ENCODE measurements at places on chromosomes 3 and 15.

DNA sequence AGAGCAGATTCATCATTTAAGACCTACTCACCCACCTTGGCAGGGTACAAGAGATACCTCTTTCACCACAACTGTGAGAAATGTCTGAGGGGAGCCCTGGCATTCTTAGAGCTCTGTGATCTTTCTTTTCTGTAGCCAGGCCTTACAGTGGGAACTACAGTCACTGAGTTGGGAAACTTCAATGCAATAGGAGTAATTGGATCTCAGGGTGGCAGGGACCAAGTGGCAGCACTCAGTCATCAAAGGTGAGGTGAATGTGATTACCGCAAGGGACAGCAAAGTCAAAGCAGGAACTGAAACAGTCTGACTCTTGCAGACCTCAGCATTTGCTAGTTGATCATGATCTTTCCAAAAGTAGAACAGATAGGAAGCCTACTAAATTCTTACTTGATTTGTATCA lies 7.2 kb upstream of the MCF2L2 start:
- no peak for DNase-seq

GRCh38 chr15:87500240-87500639 lies 756.3 kb downstream of the NTRK3 start:
- no peak for DNase-seq

- DNase-seq = no peak
Measured at GRCh38 chr15:90889313-90889730, 5.0 kb downstream of the FES start.

DNA sequence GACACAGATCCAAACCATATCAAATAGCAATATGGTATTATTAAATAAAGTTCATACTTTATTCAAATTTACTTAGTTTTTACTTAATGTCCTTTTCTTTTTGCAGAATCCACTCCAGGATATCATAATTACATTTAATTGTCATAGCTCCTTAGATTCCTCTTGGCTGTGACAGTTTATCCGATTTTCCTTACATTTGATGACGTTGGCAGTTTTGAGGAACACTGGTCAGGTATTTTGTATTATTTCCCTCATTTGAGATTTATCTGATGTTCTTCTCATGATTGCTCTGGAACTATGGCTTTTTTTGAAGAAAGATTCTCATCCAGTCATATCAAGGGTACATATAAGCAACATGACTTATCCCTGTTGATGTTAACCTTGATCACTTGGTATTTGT lies 198.3 kb upstream of the STAC start:
- no peak for DNase-seq

- DNase-seq = no peak
Measured at GRCh38 chr3:16150285-16150684, 24.2 kb upstream of the GALNT15 start.

DNA sequence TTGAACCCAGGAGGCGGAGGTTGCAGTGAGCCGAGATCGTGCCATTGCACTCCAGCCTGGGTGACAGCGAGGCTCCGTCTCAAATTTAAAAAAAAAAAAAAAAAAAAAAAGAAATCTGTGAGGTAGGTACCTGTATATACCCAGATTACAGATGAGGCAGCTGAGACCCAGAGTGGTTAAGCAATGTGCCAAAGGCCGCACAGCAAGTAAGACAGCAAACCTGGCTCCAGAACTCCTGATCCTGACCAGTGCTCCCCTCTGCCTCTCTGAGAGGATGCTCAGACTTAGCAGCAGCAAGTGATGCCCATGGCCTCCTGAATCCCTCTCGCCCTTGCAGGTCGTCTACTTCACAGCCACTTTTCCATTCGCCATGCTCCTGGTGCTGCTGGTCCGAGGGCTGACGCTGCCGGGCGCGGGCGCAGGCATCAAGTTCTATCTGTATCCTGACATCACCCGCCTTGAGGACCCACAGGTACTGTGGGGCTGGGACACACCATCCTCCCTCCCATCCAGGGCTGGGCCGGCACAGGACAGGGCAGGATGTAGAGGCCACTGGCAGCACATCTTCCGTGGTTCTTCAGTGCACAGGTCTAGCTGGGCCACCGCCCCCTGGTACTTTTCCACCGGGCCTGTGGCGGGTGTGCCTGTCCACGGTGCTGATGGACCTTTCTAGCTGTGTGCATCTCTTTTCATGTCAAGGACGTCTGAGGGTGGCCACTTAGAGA lies 63.9 kb downstream of the SLC6A6 start:
- no peak for DNase-seq

DNA sequence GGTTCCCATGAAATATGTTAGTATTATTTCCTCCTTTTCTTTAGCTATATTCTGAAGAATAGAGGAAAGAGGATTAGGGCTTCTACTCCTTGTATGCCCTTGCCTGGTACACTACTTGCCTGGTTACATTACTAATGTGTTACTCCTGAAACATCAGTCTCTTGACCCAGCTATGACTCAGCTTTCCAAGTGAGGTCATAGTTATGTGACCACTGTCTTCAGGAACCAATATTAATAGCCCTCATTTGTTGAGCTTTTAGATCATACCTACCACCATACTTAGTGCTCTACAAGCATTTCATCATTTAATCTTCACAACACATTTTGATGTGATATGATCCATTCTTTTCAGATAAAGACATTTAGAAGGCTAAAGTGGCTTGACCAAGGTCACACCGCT lies 60.3 kb downstream of the CMSS1 start:
- DNase-seq = peak; percentile 77

DNA sequence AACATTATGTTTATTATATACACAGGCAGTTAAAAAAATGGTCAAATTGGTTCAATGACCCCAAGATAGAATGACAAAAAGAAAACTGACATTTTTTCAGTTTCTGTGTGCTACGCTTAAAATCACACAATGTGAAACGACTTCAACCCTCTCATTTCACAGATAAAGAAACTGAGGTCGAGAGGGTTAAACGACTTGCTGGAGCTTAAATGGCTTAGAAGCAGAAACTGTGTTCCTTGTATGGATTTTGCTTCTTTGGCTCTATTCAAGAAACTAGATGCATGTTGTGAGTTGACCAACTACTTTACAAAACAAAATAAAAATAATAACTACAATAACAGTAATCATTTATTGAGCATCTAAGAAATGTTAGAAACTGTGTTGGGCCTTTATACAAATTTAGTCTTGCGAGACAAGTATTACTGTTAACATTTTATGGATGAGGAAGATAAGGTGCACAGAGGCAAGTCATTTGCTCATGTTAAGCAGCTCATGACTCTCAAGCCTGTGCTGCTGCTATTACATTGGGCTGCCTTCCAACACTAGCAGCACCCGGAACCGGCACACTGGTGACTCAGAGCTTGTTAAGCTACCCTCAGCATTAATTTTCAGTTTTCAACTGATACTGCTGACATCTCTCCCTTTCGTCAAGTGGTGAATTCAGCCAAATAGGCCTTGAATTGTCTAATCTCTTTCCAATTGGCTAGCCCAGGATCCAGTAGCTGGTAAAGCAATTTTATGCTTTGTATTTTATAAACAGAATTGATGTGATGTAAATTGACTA lies 487.6 kb downstream of the NAALADL2 start:
- peak; percentile 44 for DNase-seq

DNA sequence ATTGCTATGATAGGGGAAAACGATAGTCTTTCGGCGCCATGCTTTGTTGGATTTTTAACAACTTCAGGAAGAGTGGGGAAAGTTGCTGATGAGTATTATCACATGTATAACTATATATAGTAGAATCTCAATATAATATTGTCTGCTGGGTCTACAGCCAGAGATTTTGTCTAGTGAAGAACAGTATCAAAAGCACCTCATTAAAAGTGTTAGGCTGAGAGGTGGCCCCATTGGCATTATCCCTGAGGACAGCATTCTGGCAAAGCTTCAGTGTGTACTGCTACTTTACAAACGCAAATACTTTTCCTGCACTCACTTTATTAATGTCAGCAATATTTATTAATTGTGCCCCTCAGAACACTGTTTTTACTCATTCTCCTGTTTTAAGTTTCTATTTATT lies 11.8 kb downstream of the QTRT2 start:
- no peak for DNase-seq

DNA sequence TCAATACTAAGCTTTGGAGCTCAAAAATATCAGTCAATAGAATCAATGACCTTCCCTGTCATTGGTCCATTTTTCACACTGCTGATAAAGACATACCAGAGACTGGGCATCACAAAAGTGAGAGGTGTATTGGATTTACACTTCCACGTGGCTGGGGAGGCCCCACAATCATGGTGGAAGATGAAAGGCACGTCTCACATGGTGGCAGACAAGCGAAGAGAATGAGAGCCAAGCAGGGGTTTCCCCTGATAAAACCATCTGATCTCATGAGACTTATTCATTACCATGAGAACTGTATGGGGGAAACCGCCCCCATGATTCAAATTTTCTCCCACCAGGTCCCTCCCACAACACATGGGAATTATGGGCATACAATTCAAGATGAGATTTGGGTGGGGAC lies 81.9 kb downstream of the ANXA2 start:
- no peak for DNase-seq

DNA sequence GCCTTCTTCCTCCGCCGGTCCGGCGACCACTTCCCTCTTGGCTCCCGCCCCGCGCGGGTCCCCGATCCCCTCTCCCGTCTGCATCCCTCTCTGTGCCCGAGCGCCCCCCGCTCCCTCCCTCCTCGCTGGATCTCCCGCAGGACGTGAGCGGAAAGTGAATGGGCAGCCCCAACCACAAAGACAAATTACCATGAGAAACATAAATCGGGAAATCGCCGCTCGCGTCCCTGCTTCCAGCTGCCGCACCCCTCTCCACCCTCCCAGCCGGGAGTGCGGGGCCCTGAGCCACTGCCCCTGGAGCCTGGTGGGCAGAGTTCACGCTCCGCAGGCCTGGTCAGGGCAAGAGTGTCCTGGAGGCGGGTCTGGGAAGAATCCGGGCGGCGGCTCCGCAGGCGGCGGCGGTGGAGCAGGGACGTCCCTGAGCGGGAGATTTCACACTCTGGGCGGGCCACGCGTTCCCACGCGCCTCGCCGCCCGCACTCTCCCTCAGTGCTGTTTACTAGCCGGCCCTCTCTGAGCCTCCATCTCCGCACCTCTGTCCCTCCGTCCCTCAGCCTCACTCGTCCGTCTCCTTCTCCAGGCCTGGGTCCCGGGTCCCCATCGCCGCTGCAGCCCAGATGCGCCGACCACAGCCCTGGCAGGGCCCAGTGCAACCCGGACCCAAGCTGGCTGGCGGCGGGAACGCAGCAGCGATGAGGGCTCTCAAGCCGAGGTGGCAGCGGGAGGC lies 835 bp downstream of the SEMA5B start:
- no peak for DNase-seq

- DNase-seq = no peak
Measured at GRCh38 chr15:91342097-91342496, 242.0 kb downstream of the SV2B start.

- peak; percentile 86 for DNase-seq
Measured at GRCh38 chr3:58008141-58009025, at the start of gene FLNB. FLNB (plus strand) TSS chr3:58008422; CDS start chr3:58008565, 143 bp downstream.

- DNase-seq = no peak
Measured at GRCh38 chr3:126923423-126923822, 59.5 kb upstream of the PLXNA1 start.

GRCh38 chr15:47390208-47390765 lies 327.0 kb upstream of the SEMA6D start:
- no peak for DNase-seq

- DNase-seq = no peak
Measured at GRCh38 chr3:194314388-194315068, 36.6 kb downstream of the CPN2 start.

- DNase-seq = peak; percentile 71
Measured at GRCh38 chr3:179323197-179324110, 623 bp downstream of the ZNF639 start.

GRCh38 chr3:59845386-59845785 lies 795.6 kb upstream of the CFAP20DC start:
- DNase-seq = no peak

DNA sequence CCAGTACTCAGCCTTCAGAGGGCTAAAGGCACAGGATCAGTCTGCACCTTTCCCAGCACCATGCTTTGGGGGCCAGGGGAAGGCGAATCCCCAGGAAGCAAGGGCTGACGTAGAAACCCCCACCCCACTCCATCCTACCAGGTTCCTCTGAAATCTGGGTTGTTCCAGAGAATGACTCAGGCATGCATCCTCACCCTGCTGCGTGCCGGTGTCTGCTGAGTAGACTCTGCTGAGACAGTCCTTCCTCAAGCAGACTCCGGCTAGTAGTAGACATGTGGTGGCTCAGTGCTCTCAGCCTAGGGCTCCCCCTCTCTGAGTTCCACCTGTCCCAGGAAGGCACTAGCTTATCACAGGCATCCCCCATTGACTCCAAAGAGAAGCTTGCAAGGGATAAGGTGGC lies 9.0 kb downstream of the TMEM43 start:
- no peak for DNase-seq

DNA sequence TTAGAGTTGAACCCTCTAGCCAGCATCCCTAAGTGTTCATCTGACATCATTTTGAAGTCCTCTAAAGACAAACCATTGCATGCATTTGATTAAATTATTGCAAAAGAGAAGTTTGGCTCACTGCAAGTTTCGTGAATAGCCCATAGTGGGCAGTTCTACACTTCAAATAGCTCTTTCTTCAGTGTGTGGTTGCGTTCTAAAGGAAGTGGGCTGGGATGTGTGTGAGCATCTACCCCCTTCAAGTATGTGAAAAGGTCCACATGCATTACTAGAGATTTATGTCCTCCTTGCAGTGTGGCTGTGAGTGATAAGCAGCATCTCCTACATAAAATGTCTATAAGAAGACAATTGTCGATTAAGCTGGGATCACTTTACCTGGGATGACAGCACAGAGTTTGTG lies 54.6 kb downstream of the SST start:
- DNase-seq = no peak

- DNase-seq = no peak
Measured at GRCh38 chr3:126050626-126051025, 33.3 kb downstream of the SLC41A3 start.

GRCh38 chr15:66387163-66388042 lies 691 bp downstream of the MAP2K1 start:
- DNase-seq = peak; percentile 58

DNA sequence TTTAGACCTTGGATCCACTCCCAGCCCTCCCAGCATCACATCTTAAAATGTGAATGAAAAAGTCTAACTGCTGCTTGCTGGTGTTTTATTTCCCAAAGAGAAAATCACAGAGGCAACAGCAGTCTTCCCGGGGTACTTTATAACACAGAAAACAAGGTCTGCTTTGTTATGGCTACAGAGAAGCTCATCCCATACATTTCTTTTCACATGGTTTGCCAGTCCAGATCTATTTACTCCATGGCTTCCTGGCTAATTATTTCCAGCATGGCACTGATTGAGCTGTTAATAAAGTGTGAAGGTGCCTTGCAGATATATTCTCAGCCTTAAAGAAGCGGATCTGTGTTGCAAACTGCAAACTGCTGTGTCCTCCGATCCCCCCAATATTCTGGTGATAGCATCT lies 466.1 kb upstream of the CFAP20DC start:
- DNase-seq = no peak

DNA sequence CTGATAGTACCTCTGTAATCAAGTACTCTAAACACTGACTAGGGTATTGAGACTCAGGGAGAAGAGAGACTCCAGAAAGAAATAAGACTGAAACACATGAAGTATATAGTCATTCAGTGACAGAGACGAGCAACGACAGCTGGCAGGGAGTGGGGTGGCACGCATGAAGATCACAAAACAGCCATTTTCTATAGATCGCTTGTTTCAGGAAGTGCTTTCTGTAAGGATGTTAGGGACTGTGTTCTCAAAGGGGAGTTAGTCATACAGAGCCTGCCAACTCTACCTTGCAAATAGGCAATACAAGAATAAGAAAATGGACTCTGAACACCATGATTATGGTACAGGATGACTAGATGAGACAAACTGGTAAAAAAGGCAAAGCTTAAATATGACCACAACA lies 139.5 kb downstream of the TBL1XR1 start:
- DNase-seq = no peak

Data from OCI-M1 (cell line).